ENCODE measurements at places on chromosomes 1 and 21. TPM values are rescaled to one million over a fixed set of nuclear protein-coding genes. Genes with fewer than 3 reads are reported as not detected.
A peak's percentile ranks its signal among the peaks of the same experiment; 100 is the strongest.

DNA sequence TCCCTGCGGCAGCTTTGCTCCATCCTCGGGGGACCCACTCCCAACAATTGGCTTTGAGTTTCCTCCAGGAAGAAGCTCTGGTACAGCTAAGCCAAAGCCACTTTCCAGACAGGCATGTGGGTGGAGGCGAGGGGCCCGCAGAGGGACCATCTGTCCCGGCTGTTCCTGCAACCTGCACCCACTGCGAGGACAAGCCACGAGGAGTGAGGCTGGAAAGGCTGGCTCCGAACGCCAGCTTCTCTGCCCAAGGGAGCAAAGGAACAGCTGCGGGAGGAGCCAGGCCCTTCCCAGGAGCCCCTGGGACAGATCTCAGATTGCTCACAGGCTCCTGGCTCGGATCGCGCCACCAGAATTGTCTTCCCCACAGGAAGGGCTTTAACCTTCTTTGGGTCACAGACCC, 28.3 kb upstream of the PEF1 start:
- H3K36me3 ChIP-seq: no peaks in the 10 kb centered on the region
- no peak overlapping the region for H3K27ac ChIP-seq
- H3K4me1 ChIP-seq: peaks cover 8% of the 10 kb centered on the region
- DNase-seq: no peak
- H3K4me3 ChIP-seq: no peak overlapping the region

- H3K4me1 ChIP-seq: no peaks in the 10 kb centered on the region
- H3K36me3 ChIP-seq: peaks cover 6% of the 10 kb centered on the region
- DNase-seq: no peak
Observed at GRCh38 chr1:97252076-97252475, 530.5 kb downstream of the PTBP2 start.

DNA sequence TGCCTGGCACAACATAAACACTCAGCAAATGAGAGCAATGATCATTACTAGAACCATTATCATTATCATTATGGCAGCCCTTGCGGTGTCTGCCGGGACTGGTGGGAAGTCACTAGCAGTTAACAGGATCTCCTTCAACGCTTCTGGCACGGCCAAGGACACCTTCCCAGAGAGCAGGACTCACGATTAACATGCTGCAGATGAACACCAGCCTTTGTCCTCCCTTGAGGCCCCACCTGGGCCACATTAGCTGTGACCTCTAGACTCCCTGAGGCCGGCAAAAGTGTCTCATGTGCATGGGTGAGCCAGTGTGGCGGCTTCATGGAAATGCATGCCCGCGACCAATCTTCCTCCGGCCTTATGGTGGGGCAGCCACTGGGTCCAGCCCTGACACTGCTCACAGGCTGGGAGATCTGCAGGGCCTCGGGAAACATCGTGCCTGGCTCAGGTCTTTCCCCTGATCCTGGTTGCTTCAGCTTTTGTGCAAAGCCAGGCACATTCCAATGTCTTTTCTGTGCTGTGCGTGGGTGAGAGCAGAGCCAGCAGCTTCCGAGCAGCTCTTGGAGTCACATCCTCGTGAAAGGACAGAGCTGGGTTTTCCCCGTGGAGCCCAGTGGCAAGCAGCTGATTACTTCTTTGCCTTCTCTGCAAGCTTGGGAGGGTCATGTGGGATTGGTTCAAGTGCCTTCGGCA, 107.3 kb downstream of the HMGB4 start:
- H3K4me3 ChIP-seq: no peak overlapping the region
- H3K4me1 ChIP-seq: peaks cover 7% of the 10 kb centered on the region
- H3K27me3 ChIP-seq: no peaks in the 10 kb centered on the region
- H3K27ac ChIP-seq: no peak overlapping the region
- H3K36me3 ChIP-seq: no peaks in the 10 kb centered on the region

DNA sequence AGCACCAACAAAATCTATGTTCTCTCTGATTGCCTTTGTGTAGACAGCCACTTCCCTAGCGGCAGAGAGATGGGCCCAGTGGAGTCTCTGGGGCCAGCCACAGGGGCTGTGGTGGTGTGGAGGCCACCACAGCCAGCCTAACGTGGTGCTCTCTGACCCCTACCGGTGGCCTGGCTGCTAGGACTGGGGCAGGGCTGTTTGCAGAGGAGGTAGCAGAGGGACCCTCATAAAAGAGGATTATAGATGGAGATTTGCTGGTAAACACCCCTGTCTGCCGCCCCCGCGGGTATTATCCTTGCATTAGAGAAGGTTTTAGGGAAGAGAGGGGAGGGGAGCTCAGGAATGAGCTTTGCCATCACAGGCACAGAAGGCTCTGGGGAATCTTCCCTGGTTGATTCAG, 310.3 kb upstream of the VAMP3 start:
- H3K4me3 ChIP-seq: no peak overlapping the region
- H3K4me1 ChIP-seq: peaks cover 12% of the 10 kb centered on the region
- no peaks in the 10 kb centered on the region for H3K36me3 ChIP-seq

DNA sequence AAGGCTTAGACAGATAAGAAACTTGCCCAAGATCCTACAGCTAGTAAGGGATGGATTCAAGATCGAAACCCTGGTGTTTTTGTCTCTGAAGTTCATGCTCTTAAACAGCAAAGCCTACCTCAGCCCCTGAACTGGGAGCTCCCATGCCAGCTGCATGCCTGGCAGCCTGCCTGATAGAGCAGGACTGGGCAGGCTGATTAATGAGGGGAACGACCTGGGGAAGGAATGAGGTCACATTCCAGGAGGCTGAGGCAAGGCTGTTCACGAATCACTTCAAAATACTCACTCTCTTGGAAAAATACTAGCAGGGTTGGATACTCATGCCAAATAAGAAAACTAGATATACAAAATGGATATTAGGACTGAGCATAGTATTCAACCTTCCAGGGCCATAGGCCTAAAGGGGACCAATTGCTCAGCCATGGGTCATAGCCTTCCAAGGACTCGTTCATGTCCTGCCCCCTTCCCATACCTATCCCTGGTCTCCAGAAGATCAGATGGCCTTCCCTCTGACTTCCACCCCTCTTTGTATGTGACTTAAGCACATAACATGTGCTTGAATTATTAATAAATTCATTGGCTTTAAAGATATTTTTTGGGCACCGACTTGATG, 15.6 kb upstream of the TACSTD2 start:
- H3K27ac ChIP-seq: no peak overlapping the region
- no peak for DNase-seq
- H3K4me3 ChIP-seq: no peak overlapping the region
- H3K4me1 ChIP-seq: no peaks in the 10 kb centered on the region

- no peak overlapping the region for H3K4me3 ChIP-seq
- DNase-seq: no peak
- no peaks in the 10 kb centered on the region for H3K36me3 ChIP-seq
- H3K4me1 ChIP-seq: peaks cover 5% of the 10 kb centered on the region
- H3K27me3 ChIP-seq: peaks cover 29% of the 10 kb centered on the region
- no peak overlapping the region for H3K27ac ChIP-seq
Observed at GRCh38 chr1:180253585-180254495, 23.8 kb downstream of the LHX4 start.

DNA sequence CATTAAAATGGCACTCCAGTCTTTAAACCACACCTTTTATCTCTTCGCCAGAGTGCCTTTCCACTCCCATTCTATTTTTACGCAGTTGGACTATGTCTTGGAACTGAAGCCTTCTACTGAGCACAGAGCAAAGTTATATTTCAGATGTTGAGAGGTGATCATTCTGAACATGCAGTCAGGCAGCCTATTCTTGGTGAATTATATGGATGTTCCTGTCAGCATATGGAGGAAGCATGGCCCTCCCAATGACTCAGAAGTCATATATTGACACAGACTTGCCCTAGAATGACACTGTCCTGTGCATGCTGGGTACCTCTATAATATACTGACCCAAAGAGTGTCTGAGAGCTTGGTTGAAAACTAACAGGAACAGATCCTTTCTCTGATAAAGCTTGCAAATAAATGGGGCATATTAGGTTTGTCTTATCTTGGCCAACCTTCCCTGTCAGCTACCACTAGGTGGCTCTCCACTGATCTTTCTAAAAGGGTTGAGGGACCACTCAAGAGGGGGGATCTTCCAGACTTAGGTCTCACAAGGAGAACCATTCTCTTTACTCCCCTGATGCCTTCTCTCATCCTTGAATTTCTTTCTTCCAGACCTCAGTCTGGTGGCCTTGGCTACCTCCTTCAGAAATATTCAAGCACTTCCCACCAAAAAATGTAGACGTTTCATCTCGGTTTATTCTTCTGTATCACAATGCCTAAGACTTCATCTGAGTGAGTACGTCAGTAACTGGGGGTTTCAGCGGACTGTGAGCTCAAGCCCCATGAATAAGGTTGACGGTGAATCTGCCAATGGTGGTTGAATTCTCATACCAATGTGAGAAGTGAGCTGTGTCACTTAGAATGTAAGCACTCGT, 11.8 kb upstream of the ALG14 start:
- H3K27ac ChIP-seq: no peak overlapping the region
- peaks cover 11% of the 10 kb centered on the region for H3K4me1 ChIP-seq
- H3K27me3 ChIP-seq: no peaks in the 10 kb centered on the region

GRCh38 chr1:181992072-181992471, 69.4 kb downstream of the ZNF648 start:
- H3K4me3 ChIP-seq: no peak overlapping the region
- DNase-seq: no peak
- no peak overlapping the region for H3K27ac ChIP-seq
- peaks cover 12% of the 10 kb centered on the region for H3K4me1 ChIP-seq
- H3K36me3 ChIP-seq: no peaks in the 10 kb centered on the region

- peaks cover 40% of the 10 kb centered on the region for H3K27me3 ChIP-seq
- H3K36me3 ChIP-seq: no peaks in the 10 kb centered on the region
Observed at GRCh38 chr1:10832703-10833102, 36.3 kb upstream of the CASZ1 start.

DNA sequence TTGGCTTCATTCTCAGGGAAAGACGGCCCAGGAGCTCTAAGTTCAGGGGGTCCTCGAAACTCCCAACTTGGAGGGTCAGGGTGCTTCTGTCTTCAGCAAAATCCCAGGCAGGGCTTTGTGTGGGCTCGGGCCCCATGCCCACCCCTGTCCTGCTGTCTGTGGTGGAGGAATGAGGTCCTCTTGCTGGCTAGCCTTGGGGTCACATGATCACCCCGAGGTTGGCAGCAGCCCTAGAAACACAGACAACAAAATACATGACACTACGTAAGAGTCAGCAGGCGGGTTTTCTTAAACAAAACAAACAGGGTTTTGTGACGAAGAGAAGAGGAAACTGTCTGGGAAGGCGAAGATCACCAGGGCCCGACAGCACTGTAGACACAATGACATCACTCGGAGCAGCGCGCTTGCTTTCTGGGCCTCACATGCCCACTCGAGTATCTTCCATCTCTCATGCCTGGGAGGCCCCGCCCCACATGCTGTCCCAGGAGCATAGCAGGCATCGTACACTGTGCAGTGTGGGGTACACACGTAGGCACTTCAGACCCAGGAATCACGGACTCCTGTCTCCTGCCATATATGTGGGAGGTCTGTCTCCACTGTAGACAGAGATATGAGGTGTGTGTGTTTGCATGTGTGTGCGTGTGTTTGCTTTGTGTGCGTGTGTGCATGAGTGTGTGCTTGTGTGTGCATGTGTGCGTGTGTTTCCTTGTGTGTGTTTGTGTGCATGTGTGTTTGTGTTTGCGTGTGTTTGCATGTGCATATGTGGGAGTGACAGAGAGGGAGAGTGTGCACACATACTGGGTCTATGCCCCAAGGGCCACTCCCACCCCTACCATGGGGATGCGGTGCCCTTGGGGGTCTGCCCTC, 94.7 kb downstream of the SIK1 start:
- H3K36me3 ChIP-seq: no peaks in the 10 kb centered on the region
- H3K4me1 ChIP-seq: peaks cover 33% of the 10 kb centered on the region
- no peak for DNase-seq
- H3K27ac ChIP-seq: peak overlapping the region; percentile 2

DNA sequence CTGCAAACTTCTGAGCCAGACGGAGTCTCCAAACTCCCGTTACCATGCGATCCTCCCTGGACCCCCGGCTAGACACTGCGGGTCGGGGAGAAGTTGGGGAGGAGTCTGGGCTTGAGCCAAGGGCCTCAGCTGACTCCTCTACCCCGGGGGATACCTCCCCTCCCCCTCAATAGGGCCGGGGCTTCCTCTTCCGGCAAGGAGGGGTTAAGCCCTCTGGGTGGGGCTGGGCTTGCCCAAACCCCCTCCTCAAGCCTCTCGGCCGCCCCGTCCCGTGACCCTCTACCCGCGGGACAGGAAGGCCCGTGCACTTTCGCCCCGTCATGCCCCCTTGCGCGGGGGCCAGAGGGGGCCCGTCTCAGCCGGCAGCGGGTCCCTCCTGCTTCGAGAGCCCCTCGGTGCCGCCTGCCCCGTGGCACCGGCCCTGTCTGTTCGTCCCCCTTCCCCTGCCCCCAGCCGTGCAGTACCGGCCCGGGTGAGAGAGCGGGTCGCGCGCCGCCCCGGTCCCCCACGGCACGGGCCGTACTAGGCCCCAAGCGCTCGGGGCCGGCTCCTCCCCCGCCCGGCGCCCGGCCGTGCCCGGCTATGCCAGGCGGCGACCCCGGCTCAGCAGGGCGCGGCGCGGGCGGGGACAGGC, 652 bp downstream of the ARL8A start:
- peak overlapping the region; percentile 28 for H3K27ac ChIP-seq
- H3K4me1 ChIP-seq: peaks cover 25% of the 10 kb centered on the region
- peak overlapping the region; percentile 96 for H3K4me3 ChIP-seq

DNA sequence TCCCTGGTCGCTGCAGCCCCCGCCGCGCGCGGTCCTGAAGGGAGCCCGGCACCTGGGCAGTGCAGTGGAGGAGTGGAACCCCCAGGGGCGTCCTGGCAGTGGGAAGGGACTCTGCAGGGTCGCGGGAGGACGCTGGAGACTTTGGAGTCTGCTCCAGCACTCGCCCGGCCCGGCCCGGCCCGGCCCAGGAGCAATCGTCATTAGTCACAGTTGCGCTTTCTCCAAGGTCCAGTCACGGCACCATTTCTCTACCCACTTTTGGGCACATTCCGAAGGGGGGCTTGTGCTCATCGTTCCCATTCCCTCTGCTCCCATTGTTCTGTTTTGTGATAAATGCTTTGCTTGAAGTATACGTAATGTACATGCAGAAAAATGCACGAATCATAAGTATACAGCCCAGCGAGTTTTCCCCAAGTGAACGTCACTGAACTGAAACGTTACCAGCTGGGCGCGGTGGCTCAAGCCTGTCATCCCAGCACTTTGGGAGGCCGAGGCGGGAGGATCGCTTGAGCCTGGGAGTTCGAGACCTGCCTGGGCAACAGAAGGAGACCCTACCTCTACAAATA, 999 bp downstream of the THAP3 start:
- peaks cover 30% of the 10 kb centered on the region for H3K4me1 ChIP-seq
- peak; percentile 11 for DNase-seq
- H3K4me3 ChIP-seq: peak overlapping the region; percentile 88

- DNase-seq: no peak
- no peak overlapping the region for H3K27ac ChIP-seq
- H3K36me3 ChIP-seq: no peaks in the 10 kb centered on the region
- H3K27me3 ChIP-seq: peaks cover 18% of the 10 kb centered on the region
- H3K4me1 ChIP-seq: no peaks in the 10 kb centered on the region
Observed at GRCh38 chr1:35675773-35676172, 34.4 kb upstream of the PSMB2 start.

- no peaks in the 10 kb centered on the region for H3K36me3 ChIP-seq
- peaks cover 3% of the 10 kb centered on the region for H3K27me3 ChIP-seq
- H3K4me1 ChIP-seq: no peaks in the 10 kb centered on the region
- H3K27ac ChIP-seq: no peak overlapping the region
Observed at GRCh38 chr1:31502253-31502652, 74.1 kb upstream of the TINAGL1 start.

The MATN1 gene
- total RNA-seq: 0.54 TPM

The CHI3L1 gene
- not detected for total RNA-seq

The SAMSN1 gene
- total RNA-seq: not detected

The OR2M3 gene
- not detected for total RNA-seq

The SYCP1 gene
- not detected for total RNA-seq

The TRAF3IP3 gene
- total RNA-seq: not detected

The HAO2 gene
- total RNA-seq: not detected

The NOS1AP gene
- total RNA-seq: 7.0 TPM

The SPATA21 gene
- not detected for total RNA-seq
